ENCODE measurements at places on chromosomes 5 and 9. TPM values are rescaled to one million over a fixed set of nuclear protein-coding genes. Genes with fewer than 3 reads are reported as not detected.

Gene SLCO4C1
- total RNA-seq: 0.77 TPM

Gene TSLP
- not detected for total RNA-seq

Gene CDX1
- total RNA-seq: not detected

Gene CYSRT1
- 0.60 TPM for total RNA-seq
